Activated T-helper 1 cell treated with Interleukin-2 at 50 U/mL for 16 hours (primary cell): ENCODE measurements at places on chromosomes 2 and 18.

- no peak for DNase-seq
Observed at GRCh38 chr2:176633754-176634153, 364.5 kb downstream of the MTX2 start.

- DNase-seq = no peak
Observed at GRCh38 chr18:54220406-54220805, 4.1 kb downstream of the MBD2 start.

DNA sequence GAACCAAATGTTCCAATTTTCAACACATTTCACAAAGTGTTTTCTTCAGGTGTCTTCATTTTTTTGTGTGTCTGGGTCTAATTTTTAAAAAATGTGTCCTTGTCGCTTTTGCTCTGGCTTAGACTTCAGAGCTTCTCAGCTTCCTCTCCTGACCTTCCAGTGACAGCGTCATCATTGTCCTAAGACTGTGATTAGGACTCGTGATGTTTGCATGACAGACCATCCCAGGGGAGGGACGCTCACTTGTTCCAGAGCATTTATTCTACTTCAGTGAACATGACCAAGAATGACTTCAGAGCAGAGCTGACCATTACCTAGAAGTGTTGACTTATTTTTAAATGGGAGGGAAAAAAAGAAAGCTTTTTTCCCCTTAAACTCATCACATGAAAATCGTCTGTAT, 591.9 kb downstream of the IRS1 start:
- DNase-seq = no peak

GRCh38 chr2:233487748-233488345, 78.7 kb downstream of the USP40 start:
- DNase-seq = no peak

DNA sequence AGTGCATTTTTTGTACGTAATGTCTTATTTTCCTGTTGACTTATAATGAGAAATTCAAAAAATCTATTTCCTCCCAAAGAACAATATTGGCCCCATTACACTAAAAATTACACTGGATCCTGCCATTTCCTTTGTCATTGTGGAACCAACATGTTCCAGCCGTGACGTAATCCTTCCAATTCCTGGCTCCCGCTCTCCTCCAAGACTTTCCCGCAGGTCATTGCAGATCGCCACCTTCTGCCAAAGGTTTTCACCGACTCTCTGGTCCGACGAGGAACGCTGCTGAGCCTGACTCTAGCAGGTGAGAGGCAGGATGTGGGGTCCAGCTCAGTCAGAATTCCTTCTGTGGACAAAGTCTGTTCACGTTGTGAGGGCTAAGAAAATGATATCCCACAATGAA, 38.0 kb downstream of the PTGR3 start:
- DNase-seq = no peak

- no peak for DNase-seq
Observed at GRCh38 chr2:237413777-237414661, at the start of gene COL6A3. TSS of gene COL6A3 (minus strand) at chr2:237414164. CDS start at chr2:237396817, 17,347 bp downstream.

DNA sequence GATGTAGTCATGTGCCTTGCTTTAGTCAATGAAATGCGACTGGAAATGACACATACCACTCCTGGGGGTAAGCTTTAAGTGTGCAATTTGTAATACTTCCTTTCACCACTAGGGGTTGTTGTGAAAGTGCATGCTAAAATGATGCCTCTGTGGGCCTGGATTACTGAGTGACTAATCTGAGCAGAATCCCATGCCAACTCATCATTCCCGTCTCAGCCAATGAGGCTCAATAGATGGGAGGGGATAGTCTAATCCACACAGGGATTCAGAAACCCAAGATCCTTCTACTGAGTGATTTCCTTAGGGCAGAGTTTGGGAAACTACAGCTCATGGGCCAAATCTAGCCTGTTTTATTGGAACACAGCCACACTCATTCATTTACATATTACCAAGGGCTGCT, 54.0 kb downstream of the HRH4 start:
- no peak for DNase-seq
